Fibroblast of skin of right quadriceps (primary cell): ENCODE measurements at places on chromosomes 3 and 15.

GRCh38 chr3:86420990-86421739 lies 569.8 kb downstream of the VGLL3 start:
- DNase-seq = no peak

DNA sequence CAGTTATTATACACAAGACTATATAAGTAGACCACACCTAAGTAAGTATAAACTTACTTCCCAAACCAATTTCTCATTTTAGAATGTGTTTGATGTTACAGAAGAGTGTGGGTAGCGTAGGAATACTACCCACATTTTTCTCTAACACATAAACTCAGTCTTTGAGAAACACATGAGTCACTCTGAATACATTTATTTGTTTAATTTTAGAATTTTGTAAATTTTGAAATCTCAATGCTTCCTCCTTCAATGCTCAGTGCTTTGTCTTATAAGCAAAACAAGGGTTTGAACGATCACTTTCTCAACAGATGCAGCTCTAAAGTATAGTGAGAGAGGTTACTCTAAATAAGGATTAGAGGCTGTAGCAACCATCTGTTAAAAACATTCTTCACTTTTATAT lies 700.8 kb downstream of the SI start:
- DNase-seq = no peak

DNA sequence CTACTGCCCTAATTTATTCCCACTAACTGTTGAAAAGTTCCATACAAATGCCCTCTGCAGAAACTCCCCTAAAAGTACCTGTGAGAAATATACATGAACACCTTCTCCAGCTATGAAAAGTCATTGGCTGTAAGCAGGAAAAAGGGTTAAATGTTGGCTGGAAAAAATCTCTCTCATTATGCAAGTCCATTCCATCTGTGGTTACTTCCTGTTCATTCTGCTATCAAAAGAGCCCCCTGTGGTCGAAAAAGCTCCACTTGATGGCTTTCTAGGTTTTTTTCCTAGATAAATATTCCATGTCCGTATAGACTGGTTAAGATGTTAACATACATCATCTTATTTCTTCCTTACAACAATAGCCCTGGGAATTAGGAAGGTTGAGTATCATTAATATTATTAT lies 56.2 kb upstream of the AKAP13 start:
- no peak for DNase-seq

DNA sequence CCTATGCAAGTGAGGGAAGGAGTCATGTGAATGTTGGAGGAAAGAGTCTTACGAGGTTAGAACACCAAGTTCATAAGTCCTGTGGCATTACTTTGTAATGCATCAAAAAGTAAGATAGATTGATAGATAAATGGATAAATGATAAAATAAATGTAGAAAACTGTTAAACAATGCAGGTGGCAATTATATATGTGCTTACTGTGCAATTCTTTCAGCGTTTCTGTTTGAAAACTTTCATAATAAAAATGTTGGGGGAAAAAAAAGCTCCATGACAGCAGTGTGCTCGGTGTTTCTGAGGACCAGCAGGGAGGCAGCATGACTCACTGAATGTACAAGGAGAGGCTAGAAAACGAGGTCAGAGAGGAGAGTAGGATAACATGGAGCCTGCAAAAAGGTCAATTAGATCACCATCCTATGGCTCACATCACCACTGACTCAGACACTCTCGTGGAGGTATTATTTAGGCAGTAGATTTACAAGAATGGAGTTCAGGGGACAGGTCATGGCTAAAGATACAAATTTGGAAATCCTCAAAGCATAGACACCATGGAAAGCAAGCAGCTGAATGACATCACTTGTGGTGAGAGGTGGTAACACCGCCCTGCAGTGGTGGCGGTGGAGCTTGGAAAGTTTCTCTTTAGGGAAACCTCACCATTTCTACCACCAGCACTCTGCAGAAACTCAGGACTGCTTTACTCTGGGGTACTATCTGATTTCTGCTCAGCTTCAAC lies 219.8 kb downstream of the CTNNB1 start:
- peak; percentile 46 for DNase-seq

DNA sequence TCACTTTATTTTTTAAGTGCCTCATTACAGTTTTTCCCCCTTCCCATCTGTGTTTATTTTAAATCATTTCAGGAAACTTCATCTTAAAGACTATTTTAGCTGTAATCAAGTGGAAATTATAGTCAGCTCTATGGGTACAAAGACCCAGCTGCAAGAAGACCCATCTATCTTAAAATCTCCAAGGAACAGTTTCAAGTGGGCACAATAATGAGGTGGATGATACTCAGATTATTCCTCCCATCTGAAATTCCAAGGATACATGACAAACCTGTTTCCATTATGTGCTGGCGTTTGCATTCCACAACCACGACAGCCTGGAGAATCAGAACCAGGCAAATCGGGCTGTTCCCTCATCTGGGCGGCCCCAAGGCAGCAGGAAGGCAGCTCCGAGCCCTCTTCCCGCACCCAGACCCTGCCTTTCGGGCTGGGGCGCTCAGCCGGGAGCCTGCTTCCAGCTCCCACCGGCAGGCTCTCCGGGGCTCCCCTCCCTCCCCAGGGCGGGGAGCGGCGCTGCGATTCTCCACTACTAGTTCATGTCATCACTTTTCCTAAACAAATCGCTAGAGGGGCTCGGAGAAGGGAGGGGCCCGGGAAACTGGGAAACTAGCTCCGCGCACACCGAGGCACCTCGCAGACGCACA lies at the start of gene MGLL:
TSS of gene MGLL (minus strand) at position 475 of the 641 bp plus-strand sequence. CDS start at position 278, 197 bp downstream.
- peak; percentile 61 for DNase-seq

- DNase-seq = no peak
Observed at GRCh38 chr15:35111861-35112260, 26.8 kb upstream of the NANOGP8 start.

- peak; percentile 81 for DNase-seq
Observed at GRCh38 chr3:99175276-99175812, 273.8 kb upstream of the DCBLD2 start.

GRCh38 chr3:160828880-160829279 lies 72.8 kb downstream of the PPM1L start:
- no peak for DNase-seq

GRCh38 chr15:70158309-70159000 lies 60.7 kb upstream of the TLE3 start:
- no peak for DNase-seq

DNA sequence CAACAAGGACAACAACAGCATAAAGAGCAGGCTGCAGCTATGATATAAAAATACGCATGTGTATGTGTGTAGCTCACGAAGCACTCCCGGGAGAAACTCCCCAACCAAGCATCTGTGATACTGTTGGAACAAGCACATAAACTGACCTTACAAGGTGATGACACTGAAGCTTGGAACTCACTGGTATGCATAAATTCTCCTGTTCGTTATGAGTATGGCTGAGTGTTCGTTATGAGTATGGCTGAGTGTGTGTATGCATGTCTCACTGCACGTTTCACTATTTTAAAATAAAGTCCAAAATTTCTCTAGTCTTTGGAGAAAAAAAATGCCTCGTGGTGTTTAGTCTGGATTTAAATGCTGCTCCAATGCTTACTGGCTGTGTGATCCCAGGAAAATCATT lies 256.8 kb downstream of the RORA start:
- peak; percentile 97 for DNase-seq

DNA sequence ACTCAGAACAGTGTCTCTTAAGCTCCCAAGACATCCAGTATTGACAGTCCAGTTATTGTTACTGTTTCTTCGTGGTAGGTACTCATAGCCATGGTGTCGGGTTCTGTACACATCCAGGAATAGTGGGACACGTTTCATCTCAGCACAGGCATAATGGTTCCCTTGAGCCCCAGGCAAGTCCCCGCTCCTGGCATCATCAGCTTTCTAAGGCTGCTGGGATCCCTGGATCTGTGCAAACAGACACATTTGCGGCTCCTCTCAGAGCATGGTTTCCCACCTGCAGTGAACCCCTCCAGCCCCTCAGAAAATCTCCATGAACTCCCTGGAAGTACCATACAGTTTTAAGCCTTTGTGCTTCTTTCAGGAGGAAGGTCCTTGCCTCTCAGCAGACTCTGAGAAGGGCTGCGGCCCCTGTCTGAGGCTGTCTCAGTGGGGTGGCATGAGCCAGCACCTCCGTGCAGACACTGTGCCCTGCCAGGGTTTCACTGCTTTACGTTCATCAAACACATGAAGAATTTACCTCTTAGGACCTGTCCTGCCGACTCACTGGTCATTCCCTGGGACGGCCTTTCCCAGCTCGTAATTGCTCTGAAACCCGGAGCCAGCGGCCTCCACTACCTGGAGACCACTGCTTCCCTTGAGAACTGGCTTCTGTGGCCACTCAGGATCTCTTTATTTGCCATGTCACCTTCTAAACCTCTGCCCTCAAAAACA lies 124.9 kb downstream of the LRRK1 start:
- no peak for DNase-seq

DNA sequence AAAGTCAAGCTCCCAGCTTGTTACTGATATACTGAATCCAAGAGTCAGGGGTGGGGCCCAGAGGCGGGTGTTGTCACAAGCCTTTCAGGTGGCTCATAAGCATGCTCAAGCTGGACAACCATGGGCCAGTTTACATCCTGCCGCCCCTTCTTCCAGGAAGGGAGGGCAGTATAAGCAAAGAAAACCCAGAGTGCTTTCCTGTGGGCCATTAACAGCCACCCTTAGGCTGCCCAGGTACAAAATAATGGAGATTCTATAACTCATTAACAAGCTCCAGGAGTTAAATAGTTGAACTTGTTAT lies 183.2 kb downstream of the NTRK3 start:
- no peak for DNase-seq

DNA sequence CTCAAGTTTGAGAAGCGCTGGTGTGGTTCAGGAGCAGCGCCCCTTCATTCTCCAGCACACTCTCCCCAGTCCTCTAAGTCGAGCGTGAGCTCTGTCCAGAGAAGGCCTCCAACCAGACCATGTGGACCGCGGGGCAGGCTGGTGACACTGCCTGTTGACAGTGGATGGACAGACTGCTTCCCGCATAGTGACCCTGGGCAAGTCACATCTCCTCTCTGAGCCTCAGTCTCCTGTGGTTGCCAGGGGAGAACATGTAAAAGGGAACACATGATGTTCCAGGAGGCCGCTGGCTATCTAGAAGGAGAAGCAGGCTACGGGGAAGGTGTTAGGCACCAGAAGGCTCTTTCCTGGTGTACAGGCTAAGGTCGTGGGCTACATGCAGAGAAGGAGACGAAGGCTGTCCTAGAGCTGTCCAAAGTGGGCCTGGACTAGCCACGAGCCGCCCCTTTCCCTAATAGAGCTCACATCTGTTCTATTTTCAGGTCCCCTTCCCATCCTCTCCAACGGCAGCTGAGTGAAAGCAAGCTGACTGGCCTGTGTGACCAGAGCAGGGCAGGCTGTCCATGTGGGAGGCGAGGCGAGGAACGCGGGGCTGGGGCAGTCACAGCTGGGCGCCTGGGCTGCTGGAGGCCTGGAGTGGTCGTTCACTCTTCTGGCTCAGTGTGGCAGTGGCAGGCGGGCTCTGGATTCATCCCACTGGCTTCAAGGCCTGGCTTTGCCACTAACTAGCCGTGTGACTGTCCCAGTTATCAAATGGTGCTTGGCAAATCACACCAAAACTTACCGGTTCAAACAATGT lies 11.1 kb downstream of the ISG20 start:
- DNase-seq = no peak

GRCh38 chr3:58218904-58219303 lies 8.1 kb upstream of the DNASE1L3 start:
- no peak for DNase-seq

GRCh38 chr15:40481341-40482074 lies 10.7 kb downstream of the CHST14 start:
- DNase-seq = peak; percentile 21

- DNase-seq = no peak
Observed at GRCh38 chr15:69554279-69554961, 101.8 kb downstream of the RPLP1 start.

DNA sequence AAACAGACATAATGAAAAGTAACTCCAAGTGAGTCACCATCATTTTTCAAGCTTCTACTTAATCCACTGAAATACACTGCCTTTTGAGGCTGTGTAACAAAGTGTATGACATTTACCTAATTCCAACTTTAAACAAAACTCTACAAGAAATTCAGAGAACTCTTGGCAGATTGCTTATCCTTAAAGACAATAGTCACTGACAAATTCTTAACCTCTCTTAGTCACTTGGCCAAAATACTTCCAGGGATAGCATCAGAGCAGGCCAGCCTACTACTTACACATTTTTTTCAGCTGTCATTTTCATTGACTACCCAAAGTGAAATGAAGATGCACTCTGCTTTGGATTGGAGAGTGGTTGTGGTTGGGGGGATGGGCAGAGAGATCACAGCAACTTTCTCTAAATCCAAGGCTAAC lies 3.6 kb downstream of the WWTR1 start:
- DNase-seq = peak; percentile 79

DNA sequence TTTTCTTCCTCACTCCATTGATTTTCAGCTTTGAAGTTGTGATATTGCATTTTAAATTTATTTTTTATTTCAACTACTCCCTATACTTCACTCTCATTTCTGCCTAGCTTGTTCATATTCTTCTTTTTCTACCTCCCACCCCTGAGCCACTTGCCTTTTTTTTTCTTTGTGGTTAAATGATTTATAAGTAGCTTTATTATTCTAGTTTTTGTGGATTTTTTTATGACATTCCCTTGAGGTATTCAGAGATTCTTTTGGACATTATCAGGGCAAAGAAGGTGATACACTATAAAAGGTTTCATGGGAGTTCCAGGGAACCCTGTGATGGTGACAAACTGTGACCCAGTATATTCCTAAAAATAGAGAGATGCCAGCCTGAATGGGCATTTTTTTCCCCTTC lies 3.3 kb downstream of the C15orf61 start:
- peak; percentile 20 for DNase-seq

- no peak for DNase-seq
Observed at GRCh38 chr3:195337747-195338146, 66.8 kb upstream of the XXYLT1 start.

DNA sequence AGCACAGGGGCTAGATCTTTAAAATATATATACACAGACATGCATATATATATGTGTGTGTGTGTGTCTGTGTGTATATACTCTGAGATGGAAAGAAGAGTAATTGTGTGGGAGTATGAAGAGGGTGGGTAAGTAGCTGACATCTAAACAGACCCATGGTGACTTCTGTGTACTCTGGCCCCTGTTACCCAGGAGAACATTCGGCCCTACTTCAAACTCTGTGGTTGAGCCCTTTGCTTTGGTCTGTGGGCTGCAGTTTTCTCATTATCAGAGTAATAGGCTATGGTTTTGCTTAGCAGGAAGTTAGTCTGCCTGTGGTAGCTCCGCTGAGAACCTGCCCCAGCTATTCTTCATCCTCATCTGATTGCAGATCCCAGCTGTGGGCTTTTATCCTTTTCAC lies 141.4 kb downstream of the RBPMS2 start:
- no peak for DNase-seq

GRCh38 chr3:65339192-65339740 lies 651.5 kb upstream of the ADAMTS9 start:
- no peak for DNase-seq

GRCh38 chr3:149160754-149161300 lies 31.4 kb downstream of the HPS3 start:
- DNase-seq = no peak

- peak; percentile 72 for DNase-seq
Observed at GRCh38 chr15:51866751-51867150, 37.3 kb downstream of the TMOD3 start.

DNA sequence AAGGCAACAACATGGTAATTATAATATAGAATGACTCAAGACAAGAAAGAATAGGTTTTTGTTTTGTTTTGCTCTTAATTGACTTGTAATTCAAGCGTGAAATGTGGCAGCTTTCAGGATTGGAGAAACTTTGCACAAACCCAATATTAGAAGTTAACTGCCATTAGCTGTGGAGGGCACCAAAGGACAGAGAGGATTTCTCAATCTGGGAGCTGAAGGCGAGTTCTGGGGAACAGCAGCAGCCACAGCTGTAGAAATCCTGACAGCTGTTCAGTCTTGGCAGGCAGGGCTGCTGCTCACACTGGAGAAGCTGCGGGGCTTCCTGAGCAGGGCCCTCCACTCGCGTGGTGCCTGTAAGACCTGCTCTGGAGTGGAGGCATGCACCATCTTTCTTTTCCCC lies 182.2 kb upstream of the IL12A start:
- DNase-seq = no peak
